ENCODE measurements at places on chromosomes 16 and 17.
A peak's percentile ranks its signal among the peaks of the same experiment; 100 is the strongest.

DNA sequence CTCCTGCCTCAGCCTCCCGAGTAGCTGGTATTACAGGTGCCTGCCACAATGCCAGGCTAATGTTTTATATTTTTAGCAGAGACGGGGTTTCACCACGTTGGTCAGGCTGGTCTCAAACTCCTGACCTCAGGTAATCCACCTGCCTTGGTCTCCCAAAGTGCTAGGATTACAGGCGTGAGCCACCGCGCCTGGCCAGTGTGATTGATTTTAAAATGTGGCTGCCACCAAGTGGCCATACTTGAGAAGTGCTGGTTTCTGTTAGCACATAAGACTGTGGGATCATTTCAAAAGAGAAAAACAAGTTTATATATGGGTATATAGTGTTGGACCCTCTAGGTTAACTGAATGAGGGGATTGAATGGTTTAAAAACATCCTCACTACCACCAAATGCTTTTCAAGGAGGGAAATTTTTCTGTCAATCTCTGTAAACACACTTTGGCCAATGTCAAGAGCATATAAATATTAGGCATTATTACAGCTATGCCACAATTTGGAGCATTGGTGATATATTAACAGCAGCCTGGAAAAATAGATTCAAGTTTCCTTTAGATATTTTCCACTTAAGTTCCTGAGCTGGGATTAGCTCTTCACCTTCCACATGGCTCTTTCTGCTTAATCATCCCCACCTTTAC, 13.5 kb upstream of the DHRS13 start:
- H3K27me3 ChIP-seq = no peaks in the 10 kb centered on the region
- peaks cover 13% of the 10 kb centered on the region for H3K4me1 ChIP-seq
- peak; percentile 52 for DNase-seq
- H3K4me3 ChIP-seq = no peak overlapping the region
- H3K27ac ChIP-seq = no peak overlapping the region
- H3K36me3 ChIP-seq = peaks cover 84% of the 10 kb centered on the region

DNA sequence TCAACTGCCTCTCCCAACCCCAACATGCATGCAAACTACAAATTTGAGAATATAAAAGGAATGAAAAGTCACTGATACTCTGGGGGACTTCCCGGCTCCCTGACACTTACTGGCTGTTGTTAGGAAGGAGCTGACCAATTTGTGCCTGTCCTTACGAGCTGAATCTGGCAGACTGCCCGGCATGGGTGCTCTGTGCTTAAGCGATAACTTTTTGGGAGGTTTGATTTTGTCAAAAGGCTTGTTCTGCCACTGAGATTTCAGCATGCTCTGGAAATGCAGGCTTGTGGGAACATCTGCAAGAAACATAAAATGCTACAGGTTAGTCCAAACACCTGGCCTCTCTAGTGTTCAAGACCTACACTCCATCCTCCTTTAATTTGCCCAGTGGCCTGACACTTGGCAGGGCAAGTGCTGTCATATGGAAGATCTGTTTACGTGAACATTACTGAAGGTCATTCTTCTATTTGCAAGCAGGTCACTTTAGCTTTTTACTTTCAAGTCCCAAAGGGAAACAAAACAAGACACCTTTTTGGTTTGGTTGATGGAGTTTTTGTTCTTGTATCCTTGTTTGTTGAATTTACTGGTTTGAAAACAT, 40.6 kb downstream of the STH start:
- DNase-seq = no peak
- peaks cover 39% of the 10 kb centered on the region for H3K36me3 ChIP-seq
- no peak overlapping the region for H3K4me3 ChIP-seq
- peaks cover 15% of the 10 kb centered on the region for H3K4me1 ChIP-seq
- H3K27me3 ChIP-seq = no peaks in the 10 kb centered on the region

GRCh38 chr17:32909787-32910369, 18.1 kb upstream of the TMEM98 start:
- H3K4me1 ChIP-seq = no peaks in the 10 kb centered on the region
- no peak overlapping the region for H3K4me3 ChIP-seq
- no peaks in the 10 kb centered on the region for H3K36me3 ChIP-seq
- peak; percentile 82 for DNase-seq
- no peaks in the 10 kb centered on the region for H3K27me3 ChIP-seq

DNA sequence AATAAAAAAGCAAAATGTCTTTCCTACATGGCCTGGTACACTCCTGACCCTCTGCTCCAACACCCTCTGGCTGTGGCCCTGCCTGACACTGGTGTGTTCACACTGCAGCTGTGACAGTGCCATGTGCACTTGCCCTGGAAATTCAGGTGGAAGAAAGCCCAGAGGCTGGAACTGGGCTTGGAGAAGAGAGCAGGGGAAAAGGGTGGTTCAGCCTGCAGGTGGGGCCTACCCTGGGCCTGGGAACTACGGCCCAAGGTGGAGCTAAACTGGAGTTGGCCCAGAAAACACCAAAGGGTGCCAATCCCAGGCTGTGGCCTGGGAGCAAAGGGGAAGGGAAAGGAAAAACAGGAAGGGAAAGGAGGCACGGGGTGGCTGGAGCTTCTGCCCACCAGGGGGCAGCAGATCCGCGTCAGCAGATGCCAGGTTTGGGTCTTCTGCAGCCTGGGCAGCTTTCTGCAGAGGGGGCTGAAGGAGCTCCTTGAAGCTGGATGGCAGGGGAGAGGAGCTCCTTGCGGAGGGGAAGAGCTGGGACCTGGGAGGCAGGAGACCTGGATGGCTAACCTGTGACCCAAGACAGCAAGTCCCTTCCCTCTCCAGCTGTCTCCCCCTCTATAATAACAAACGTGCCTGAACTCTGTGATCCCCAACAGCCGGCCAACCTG, 15.4 kb upstream of the CTCF start:
- peaks cover 21% of the 10 kb centered on the region for H3K4me1 ChIP-seq
- H3K27ac ChIP-seq = peak overlapping the region; percentile 67
- peak; percentile 70 for DNase-seq
- peaks cover 62% of the 10 kb centered on the region for H3K36me3 ChIP-seq
- H3K27me3 ChIP-seq = no peaks in the 10 kb centered on the region

DNA sequence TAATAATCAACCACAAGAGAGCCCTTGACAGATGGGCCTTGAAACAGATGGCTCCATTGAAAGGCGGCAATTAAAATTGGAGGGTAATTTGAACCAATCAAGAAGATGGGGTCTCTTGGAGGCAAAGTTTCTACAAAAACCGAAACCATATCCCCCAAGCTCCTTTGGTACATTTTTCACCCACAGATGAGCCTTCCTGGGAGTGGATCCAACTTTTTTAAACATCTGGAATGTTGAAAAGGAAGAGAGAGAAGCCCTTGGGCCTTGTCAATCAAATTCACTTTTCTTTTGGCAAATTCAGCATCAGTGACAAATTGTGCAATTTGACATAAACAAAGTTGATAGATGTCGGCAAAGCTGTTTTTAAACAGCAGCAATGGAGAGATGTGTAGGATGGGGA, 13.2 kb upstream of the NUP93 start:
- H3K27ac ChIP-seq = no peak overlapping the region
- no peak overlapping the region for H3K4me3 ChIP-seq
- H3K36me3 ChIP-seq = no peaks in the 10 kb centered on the region
- DNase-seq = no peak

GRCh38 chr16:88286301-88286923, 96.3 kb upstream of the ZNF469 start:
- no peaks in the 10 kb centered on the region for H3K36me3 ChIP-seq
- no peak overlapping the region for H3K4me3 ChIP-seq
- H3K27ac ChIP-seq = no peak overlapping the region
- DNase-seq = no peak
- H3K27me3 ChIP-seq = no peaks in the 10 kb centered on the region

- no peak overlapping the region for H3K4me3 ChIP-seq
- peak; percentile 27 for DNase-seq
- peaks cover 17% of the 10 kb centered on the region for H3K27me3 ChIP-seq
- H3K36me3 ChIP-seq = no peaks in the 10 kb centered on the region
- H3K27ac ChIP-seq = no peak overlapping the region
Observed at GRCh38 chr17:34154961-34155730, 99.9 kb upstream of the CCL2 start.

GRCh38 chr17:35094902-35095301, 24.8 kb downstream of the RAD51D start:
- no peak overlapping the region for H3K27ac ChIP-seq
- DNase-seq = no peak
- H3K27me3 ChIP-seq = no peaks in the 10 kb centered on the region
- peaks cover 14% of the 10 kb centered on the region for H3K36me3 ChIP-seq

GRCh38 chr16:78800523-78800922, 701.1 kb downstream of the WWOX start:
- DNase-seq = no peak
- H3K36me3 ChIP-seq = no peaks in the 10 kb centered on the region
- no peak overlapping the region for H3K4me3 ChIP-seq
- no peaks in the 10 kb centered on the region for H3K27me3 ChIP-seq

- no peak overlapping the region for H3K27ac ChIP-seq
- no peak for DNase-seq
- H3K27me3 ChIP-seq = no peaks in the 10 kb centered on the region
- no peak overlapping the region for H3K4me3 ChIP-seq
- peaks cover 4% of the 10 kb centered on the region for H3K4me1 ChIP-seq
- H3K36me3 ChIP-seq = no peaks in the 10 kb centered on the region
Observed at GRCh38 chr16:28621481-28622155, 11.8 kb upstream of the SULT1A1 start.

- DNase-seq = peak; percentile 73
- H3K27me3 ChIP-seq = no peaks in the 10 kb centered on the region
- peak within 1 kb of the TSS; percentile 100 for H3K4me3 ChIP-seq
- peaks cover 35% of the 10 kb centered on the region for H3K4me1 ChIP-seq
- H3K27ac ChIP-seq = peak within 1 kb of the TSS; percentile 96
Observed at GRCh38 chr16:66935314-66936011, at the start of gene CES2. TSS of gene CES2 (plus strand) at chr16:66935516. CDS start at chr16:66935636, 120 bp downstream.

DNA sequence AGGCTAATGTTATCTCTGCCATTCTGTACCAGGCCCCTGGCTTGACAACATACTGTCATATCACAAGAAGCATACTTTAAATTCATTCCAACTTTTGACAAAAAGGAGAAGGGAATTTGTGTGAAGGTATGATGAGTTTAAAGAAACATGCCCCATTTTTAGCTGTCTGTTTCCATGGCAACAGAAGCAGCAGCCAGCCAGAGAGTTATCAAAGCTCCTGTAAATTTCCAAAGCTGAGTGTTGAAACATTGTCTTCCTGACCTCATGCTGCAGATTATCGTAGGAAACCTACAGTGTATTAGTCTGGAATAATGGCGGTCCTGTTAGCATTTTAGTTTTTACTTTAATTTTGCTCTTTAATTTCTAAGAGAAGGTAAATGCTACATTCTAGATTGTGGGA, 124.9 kb downstream of the MRTFB start:
- DNase-seq = no peak
- no peaks in the 10 kb centered on the region for H3K27me3 ChIP-seq
- no peaks in the 10 kb centered on the region for H3K4me1 ChIP-seq

DNA sequence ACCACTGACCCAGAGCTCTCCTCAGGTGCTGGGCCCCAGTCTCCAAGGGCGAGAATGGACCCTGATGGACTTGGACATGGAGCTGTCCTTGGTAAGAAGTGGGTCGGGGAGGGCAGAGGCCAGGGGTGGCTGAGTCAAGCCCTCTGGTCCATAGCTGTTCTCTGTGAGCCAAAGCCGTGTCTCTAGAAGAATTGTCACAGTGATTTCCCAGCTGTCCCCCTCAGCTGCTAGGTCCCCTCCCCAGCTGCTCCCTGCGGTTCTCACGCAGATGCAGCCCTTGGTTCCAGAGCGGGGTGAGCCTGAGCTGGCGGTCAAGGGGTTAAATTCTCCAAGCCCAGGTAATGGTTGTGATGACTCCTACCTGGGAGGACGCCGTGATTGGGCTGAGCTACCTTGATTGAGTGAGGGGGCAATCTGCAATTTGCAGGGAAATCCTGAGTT, 1.3 kb upstream of the NOL3 start:
- no peak overlapping the region for H3K4me3 ChIP-seq
- peaks cover 11% of the 10 kb centered on the region for H3K27me3 ChIP-seq
- H3K36me3 ChIP-seq = no peaks in the 10 kb centered on the region
- no peak for DNase-seq
